NCI-H69 (cell line): ENCODE measurements at places on chromosomes 6 and 20.

GRCh38 chr6:46626228-46626909 is 26.2 kb downstream of the CYP39A1 start:
- peak; percentile 48 for DNase-seq

GRCh38 chr6:160118620-160119229 is 2.9 kb upstream of the SLC22A1 start:
- no peak for DNase-seq

DNA sequence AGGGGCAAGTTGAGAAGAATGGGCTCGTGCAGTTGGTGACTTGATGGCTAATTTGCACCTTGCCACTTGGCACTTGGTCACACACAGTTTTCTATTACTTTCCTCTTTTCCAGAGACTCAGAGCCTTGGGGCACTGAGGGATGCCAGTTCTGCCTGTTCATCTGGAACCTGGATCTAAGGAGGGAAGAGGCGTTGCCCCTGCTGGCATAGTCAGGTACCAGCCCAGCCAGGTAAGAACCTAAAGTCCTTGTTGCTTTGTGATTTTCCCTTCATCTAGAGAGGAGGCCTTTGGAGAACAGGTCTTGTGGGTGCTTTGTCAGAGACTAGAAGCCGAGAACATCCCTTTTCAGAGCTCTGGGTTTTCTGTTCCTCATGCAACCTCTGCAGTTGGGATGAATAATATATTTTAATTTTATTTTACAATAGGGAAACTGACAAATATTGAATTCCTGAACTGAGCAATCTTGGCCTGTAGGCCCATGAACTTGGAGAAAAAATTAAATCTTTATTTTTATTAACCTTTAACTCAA is 11.4 kb downstream of the SYTL3 start:
- DNase-seq: peak; percentile 85

DNA sequence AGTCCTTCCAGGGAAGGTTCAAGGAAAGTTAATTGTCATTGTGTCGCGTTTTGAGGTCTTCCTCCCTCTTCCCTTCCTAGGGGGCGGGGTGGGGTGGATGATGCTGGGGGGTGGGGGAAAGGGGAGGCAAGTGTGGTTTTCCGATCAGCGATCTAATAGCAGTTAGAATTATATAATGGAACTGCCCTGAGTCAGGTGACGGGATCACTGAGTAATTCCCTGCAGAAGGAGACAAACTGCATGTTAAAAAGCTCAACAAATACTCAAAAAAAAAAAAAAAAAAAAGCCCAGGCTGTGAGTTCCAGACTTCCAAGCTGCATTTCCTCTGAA is 240.4 kb downstream of the PHACTR1 start:
- DNase-seq: no peak

- DNase-seq: no peak
Observed at GRCh38 chr6:54009052-54009654, 102.1 kb upstream of the MLIP start.

DNA sequence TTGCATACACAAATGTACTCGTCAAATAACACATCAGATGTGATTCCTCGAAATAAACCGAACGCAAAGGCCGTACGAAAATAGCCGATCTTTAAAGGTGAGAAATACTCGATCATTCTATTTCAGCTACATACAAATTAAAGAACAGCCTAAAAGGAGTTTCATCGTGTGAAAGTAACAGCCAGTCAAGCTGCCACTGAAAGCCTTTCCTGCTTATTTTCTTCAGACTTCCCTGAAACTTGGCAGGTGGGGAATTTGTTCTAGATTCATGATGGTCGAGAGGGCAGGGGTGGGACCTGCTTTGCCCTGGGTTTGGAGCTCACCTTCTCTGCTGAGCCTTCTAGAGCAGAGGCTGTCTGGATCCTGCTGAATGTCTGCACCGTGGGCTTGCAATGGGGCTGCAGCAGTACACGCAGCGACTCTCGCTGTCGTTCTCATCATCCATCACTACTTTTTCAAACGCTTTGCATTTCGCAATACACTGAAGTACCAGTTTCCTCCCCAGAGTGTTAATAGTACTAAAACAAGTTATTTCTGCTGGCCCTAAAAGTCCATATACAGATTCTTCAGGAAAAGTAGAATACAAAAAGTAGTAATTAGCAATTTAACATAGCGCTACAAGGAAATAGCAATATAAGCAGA is 16.2 kb downstream of the FOXC1 start:
- DNase-seq: no peak
